ENCODE measurements at places on chromosomes 7 and 10.

DNA sequence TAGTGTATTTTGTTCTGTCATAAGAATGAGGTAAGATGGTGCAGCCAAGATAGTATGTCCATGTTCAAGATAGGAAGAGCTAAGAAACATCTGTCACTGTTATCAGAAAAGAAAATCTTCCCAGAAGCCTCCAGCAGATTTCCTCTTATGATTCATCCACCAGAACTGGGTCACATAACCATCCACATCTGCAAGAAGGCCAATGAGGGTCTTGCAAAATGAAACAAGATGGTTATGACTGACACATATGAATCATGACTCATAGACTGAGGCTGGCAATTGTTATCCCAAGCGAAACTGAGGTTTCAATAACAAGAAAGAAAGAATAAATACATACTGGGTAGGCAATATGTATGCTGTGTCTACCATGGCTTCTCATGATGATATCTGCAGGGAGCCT is 30.3 kb downstream of the CCNJ start:
- DNase-seq = no peak

DNA sequence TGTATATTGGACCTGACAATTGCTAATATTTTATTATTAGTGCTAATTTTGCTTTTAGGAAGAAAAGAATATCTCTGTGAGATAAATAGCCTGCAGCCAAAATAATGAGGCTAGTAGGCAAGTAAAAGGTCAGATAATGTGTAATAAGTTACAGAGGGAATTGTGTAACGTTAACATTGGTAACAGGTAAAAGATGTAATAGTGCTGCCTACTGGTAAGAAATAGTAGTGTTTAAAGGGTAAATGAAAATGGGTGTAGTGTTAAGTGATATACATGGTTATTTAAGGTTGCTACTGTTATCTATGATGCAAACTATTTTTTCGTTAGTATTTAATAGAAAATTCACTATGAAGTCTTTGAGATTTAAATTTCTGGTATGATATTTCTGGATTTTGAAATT is 9.2 kb upstream of the FOXP2 start:
- DNase-seq = no peak

GRCh38 chr7:92485267-92485892 is 7.6 kb upstream of the ERVW-1 start:
- no peak for DNase-seq

DNA sequence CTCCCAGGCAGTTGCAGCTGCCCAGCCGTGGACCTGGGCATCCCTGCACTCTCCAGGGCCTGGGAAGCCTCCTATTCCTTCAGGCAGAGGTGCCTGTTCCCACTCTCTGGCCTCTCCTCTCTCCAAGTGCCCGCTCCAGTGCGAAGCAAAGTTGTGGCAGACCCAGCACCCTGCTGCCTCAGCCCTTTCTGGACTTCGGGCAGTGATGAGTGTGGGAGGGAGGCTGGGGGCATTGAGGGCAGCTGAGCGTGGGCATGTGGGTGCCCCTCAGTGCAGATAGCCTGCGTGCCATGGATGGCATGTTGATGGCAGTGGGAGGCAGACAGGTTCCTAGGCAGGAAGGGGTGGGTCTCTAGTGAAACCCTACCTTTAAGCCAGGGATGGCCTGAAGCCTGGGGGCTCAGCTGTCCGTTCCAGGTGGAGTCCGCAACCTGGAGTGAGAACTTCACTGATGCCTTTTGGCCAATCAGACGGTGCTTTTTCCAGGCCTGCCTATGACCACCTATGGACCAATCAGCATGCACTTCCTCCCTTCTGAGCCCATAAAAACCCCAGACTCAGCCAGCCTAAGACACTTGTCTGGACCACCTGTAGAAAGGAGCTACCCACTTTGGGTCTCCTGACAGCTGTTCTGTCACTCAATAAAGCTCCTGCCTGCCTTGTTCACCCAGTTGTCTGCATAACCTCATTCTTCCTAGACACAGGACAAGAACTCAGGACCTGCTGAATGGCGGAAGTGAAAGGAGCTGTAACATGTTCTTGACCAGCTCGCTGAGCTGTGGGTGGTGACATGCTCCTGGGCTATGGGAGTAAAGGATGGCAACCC is 26.1 kb downstream of the SVIL start:
- no peak for DNase-seq

- no peak for DNase-seq
Measured at GRCh38 chr10:50397312-50398140, 146.2 kb upstream of the ASAH2 start.

GRCh38 chr10:74925708-74926107 is 99.3 kb downstream of the KAT6B start:
- no peak for DNase-seq

GRCh38 chr10:30219971-30220751 is 128.9 kb downstream of the MTPAP start:
- no peak for DNase-seq

DNA sequence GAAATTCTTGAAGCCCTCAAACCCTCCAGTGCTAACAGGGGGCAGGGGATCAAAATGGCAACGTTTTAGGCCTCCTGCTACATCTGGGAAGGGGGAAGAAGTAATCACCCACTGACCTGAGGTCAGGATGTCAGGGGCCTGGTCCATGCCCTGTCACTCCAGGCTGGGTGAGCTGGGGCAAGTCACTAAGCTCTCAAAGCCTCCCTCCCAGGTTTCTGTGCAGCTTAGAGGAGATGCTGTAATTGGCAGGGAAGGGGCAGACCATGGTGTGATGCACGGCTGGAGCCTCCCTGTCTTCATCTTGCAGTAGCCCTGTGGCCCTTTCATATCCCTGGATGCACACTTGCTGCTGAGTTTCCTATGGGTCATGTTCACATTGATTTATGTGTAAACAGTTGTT is 27.2 kb downstream of the LEP start:
- DNase-seq = no peak

DNA sequence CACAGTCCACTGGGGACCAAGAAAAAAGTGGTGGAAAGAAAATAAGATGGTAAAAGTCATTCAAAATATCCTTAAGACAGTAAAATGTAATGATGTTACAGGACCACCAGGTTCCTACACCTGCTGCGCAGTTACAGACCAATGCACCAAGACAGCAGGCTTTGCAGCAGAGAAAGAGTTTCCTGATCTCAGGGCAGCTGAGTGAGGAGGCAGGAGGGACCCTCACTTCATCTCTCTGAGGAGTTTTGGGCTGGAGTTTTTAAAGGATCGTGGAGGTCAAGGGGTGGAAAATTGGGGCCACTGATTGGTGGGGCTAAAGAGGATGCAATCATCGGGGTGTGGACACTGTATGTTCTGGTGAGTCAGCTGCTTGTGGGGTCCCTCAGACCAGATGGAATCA is 100.0 kb downstream of the BMS1 start:
- no peak for DNase-seq

- no peak for DNase-seq
Measured at GRCh38 chr7:77980087-77980713, 181.6 kb downstream of the PHTF2 start.

- no peak for DNase-seq
Measured at GRCh38 chr10:114525368-114525949, 121.2 kb upstream of the AFAP1L2 start.

DNA sequence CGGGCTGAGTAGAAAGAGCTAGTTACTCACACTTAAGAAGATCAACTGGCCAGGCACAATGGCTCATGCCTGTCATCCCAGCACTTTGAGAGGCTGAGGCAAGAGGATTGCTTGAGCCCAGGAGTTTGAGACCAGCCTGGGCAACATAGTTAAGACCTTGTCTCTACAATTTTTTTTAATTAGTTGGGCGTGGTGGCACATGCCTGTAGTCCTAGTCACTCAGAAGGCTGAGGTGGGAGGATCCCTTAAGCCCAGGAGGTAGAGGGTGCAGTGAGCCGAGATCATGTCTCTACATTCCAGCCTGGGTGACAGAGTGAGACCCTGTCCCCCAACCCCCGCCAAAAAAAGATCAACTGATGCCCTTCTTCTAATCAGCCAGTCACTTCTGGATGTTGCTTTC is 74.6 kb upstream of the ATP6V0A4 start:
- no peak for DNase-seq

GRCh38 chr7:28376634-28377033 is 35.7 kb upstream of the CREB5 start:
- no peak for DNase-seq

GRCh38 chr10:102408728-102409603 is 9.6 kb downstream of the PSD start:
- DNase-seq = peak; percentile 60

DNA sequence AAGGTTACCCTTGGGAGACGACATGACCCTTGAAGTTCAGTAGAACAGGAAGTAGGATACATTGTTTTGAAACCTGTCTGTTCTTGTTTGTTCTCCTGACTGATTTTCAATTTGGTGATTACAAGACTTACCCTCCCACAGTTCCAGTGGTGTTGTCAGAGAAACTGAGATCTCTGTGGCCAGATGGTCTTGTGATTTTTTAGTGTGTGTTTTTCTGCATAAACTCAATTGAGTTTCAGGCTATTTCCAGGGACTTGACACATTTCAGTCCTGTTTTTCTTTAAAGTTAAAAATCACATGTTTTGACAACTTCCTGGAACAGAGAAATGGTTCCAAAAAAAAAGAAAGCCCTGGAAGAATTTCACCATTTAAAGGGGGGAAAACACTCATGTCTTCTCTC is 22.3 kb downstream of the PIK3CG start:
- no peak for DNase-seq

- no peak for DNase-seq
Measured at GRCh38 chr10:77458986-77459590, 178.5 kb downstream of the KCNMA1 start.

- DNase-seq = no peak
Measured at GRCh38 chr10:14667781-14668180, 106.9 kb downstream of the FAM107B start.

DNA sequence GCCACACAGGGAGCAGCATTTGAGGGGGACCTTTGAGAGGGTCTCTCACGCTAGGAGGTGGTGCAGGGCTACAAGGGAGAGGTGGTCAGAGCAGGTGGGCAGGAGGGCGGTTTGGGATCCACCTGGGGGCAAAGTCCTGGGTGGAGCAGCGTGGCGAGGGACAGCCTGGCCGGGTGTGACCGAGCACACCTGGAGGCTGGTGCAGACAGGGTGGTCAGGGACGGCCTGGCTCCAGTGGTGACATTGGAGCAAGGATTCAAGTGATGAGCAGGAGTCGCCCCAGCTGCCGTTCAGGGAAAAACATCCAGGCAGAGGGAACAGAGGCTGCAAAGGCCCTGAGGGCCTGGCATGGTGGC is 36.0 kb downstream of the CLIP2 start:
- no peak for DNase-seq

DNA sequence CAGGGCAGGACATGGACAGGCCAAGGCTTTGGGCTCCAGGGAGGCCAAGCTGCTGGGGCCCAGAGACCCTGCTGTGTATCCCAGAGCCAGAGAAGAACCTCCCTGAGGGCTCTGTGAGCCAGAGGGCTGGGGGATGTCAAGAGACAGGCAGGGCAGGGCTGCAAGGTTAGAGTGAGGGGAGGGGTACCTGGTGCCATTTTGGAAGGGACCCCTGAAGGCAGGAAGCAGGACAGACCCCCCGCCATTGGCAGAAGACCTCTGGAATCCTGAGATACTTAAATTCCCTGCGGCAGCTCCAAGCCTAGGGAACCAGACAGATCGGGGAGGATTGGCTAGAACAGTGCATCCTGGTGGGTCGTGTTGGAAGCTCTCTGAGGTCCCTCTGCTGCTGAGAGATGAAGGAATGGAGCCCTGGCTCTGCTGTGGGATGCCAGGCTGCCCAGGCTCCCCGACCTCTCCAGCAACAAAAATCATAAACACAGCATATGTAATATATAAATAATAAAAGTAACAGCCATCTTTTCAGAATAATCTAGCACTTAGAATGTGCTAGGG is 75.0 kb downstream of the LHPP start:
- no peak for DNase-seq

GRCh38 chr10:99557044-99557443 is 24.3 kb downstream of the NKX2-3 start:
- DNase-seq = no peak

Measured in stimulated activated CD8-positive, alpha-beta memory T cell treated with anti-CD3 and anti-CD28 coated beads, Interleukin-2, amount 100 ng/mL, for 1 hour (primary cell).